ENCODE measurements at places on chromosomes 5 and 9. TPM values are rescaled to one million over a fixed set of nuclear protein-coding genes. Genes with fewer than 3 reads are reported as not detected.

The STPG3 gene
- not detected for total RNA-seq

The DNAI1 gene
- total RNA-seq: not detected

The MEIKIN gene
- not detected for total RNA-seq

The PCDHA5 gene
- not detected for total RNA-seq

The CCL21 gene
- not detected for total RNA-seq

The CCDC69 gene
- 3.1 TPM for total RNA-seq

The AGGF1 gene
- 19.8 TPM for total RNA-seq

The DBH gene
- not detected for total RNA-seq

The CNTLN gene
- 3.8 TPM for total RNA-seq

The PCDHA9 gene
- total RNA-seq: under 0.01 TPM
